ENCODE measurements at places on chromosomes 12 and 14. TPM values are rescaled to one million over a fixed set of nuclear protein-coding genes. Genes with fewer than 3 reads are reported as not detected.

DNA sequence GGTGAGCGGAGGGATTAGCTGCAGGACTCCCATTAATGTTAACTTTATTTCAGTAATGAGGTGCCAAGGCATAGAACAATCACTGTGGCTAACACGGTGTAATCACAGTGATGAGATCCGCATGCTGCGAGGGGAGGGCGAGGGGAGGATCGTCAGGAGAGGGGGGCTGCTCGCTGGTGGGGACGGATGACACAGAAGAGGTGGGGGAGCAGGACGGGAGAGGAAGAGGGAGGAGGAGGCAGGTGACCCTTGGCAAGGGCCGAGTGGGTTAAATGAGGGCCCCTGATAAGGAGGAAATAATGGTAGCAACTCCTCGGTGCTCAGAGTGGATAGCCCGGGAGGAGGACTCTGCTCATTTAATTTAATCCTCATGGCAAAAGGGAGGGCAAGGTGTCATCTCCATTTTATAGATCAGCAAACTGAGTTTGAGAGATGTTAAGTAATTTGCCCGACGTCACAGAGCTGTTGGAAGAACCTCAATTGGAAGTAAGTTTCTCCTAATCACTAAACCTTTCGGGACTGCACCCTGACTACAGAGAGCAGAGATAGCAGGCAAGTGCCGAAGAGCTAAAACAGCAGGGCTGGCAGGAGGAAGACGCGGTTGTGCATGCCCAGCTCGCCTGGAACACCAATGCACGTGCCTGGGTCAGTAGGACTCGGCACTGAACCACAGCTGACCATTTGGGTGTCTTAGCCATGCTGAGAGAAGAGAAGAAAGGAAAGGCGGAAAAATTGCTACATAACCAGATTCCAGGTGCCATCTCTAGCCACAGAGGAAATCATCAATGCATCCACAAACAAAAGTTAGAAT lies 43.0 kb downstream of the SPRING1 start:
- DNase-seq, result no peak

GRCh38 chr14:25246751-25247150 lies 196.8 kb upstream of the STXBP6 start:
- no peak for DNase-seq

- DNase-seq, result no peak
Observed at GRCh38 chr12:46915836-46916235, 90.0 kb upstream of the SLC38A4 start.

- peak; percentile 28 for DNase-seq
Observed at GRCh38 chr12:53221203-53222080, 10.6 kb downstream of the RARG start.

GRCh38 chr14:56633544-56633943 lies 53.9 kb downstream of the TMEM260 start:
- DNase-seq, result no peak

GRCh38 chr12:12240662-12241340 lies 26.0 kb downstream of the LRP6 start:
- no peak for DNase-seq

- no peak for DNase-seq
Observed at GRCh38 chr12:106975993-106976658, 10.8 kb downstream of the MTERF2 start.

GRCh38 chr14:75069811-75070145 lies 337 bp downstream of the ZC2HC1C start:
- no peak for DNase-seq

DNA sequence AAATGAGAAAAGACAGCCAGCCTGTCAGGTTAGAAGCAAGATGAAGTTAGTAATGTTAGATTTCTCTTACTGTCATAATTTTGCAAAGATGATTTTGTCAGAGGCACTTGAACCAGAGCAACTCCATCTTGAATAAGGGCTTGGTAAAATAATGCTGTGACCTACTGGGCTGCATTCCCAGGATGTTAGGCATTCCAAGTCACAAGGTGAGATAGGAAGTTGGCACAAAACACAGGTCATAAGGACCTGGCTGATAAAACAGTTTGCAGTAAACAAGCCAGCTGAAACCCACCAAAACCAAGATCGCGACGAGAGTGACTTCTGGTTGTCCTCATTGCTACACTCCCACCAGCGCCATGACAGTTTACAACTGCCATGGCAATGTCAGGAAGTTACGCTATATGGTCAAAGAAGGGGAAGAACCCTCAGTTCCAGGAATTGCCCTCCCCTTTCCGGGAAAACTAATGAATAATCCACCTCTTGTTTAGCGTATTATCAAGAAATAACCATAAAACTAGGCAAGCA lies 1313.5 kb upstream of the TMEM132C start:
- no peak for DNase-seq

DNA sequence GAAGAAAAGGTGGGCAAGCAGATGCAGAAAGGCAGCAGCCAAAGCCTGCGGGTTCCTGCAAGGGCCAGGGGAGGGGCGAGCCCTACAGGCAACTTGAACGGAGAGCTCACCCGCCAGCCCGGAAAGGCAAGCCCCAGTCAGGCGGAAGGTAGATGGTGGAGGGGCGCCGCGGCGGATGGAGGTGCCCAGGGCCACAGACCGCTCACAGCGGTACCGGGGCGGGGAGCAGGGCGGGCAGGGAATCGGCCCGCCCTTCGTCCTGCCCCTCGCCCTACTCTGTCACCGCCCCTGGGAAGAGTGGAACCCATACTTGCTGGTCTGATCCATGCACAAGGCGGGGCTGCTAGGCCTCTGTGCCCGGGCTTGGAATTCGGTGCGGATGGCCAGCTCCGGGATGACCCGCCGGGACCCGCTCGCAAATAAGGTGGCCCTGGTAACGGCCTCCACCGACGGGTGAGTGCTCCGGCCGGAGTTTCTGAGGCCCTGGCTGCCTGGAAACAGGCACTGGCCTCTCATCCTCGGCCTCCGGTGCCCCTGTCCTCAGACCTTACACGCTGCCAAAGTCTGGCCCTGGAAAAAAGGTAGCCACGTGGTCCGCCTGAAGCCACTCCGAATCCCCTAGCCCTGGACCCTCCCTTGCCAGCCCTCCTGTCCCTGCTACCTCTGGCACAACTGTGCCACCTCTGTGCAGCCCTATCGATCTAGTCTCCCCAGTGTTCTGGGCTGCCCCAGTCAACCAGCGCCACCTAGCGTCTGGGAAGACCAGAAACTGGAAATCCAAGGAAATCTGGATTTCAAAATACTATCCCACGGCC lies at the start of gene DHRS4:
DHRS4 (plus strand) TSS at position 307 of the 815 bp plus-strand sequence; CDS start at position 326, 19 bp downstream.
- DNase-seq, result peak; percentile 92

DNA sequence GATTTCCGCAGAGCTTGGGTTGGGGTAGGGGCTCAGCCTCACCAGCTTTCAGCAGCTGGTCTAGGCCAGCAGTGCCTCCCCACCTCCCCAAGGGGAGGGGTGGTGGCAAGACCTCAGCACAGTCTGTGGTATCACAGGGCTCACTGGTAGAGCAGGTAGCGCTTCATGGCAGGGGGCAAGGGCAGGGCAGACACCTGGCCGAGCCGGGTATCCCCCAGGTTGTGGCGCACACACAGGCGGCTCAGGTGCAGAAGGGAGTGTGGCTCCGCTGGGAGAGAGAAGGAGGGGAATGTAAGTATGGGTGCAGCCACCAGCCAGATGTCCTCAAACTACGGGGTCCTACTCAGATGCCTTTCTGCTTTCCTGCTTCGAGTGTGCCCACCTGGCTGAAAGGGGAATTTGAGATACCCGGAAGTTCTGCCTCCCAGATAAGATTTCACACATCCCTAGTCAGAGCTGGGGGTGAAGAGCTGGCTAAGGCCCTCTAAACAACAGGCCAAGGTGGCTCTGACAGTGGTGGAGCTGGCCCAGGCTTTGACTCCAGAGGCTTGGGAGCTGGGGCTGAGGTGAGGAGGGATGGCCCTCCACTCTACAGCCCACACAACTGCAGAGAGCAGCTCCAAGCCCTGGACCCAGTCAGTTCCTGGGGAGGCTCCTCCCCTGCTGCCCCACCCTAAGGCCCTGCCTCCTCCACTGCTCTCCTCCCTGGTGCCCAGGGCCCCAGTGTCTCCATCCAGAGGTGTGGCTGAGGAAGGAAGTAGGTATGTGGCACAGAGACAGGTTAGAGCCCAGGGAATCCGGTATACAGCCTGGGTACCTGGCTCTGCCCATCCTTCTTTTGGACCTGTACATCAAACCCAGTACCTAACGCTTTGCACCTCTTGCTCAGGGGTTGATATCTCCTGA lies 1.8 kb downstream of the SPSB2 start:
- DNase-seq, result no peak

- no peak for DNase-seq
Observed at GRCh38 chr12:65192963-65193516, 23.7 kb downstream of the LEMD3 start.

DNA sequence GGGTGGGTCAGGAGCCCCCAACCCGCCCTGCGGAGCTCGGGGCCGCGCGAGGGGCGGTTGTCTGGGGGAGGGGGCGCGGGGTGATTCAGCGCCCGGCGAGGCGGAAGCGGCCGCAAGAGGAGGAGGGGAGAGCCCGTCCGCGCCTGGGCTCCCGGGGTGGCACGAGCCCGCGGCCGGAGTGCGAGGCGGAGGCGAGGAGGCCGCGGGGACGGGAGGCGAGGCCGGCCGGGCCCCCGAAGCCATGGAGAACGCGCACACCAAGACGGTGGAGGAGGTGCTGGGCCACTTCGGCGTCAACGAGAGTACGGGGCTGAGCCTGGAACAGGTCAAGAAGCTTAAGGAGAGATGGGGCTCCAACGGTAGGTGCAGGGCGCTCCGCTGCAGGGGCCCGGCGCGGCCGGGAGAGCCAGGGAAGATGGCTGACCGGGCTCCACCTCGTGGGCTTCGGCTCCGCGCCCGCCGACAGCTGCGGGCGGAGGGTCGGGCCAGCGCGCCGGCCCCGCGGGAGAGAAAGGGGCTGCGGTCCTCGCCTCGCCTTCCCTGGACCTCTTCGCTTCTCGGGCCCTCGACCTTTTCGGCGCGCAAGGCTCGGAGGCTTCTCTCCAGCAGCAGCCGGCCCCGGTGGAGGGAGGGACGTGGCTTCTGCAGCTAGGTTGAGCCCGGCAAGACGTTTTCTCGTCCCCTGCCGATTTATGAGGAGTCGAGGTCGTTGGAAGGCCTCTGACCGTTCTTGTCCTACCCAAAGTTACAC lies 677 bp downstream of the ATP2A2 start:
- peak; percentile 24 for DNase-seq

SOX5 gene
- total RNA-seq, result not detected

BMAL2 gene
- 0.17 TPM for total RNA-seq

BRI3BP gene
- total RNA-seq, result 1.6 TPM

KRT79 gene
- total RNA-seq, result not detected
